ENCODE measurements at places on chromosomes 16 and 17.

- no peak for DNase-seq
Observed at GRCh38 chr17:17417718-17418181, 59.0 kb upstream of the MED9 start.

DNA sequence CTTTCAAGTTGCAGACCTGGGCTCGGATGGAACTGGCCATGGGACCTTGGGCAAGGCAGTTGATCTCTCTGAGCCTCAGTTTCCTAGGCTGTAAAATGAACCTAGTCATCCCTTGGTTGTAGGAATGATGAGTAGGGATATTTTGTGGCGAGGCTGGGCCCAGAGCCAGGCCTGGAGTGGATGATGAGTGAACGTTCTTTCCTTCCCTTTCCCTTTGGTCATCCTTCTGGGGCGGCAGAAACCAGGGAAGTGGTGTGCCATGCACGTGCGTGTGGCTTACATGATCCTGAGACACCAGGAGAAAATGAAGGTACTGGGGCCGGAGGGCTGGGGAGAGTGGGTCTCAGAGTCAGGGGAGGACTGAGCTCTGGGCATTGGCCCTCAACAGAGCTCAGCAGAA, 8.4 kb downstream of the FBRS start:
- no peak for DNase-seq

DNA sequence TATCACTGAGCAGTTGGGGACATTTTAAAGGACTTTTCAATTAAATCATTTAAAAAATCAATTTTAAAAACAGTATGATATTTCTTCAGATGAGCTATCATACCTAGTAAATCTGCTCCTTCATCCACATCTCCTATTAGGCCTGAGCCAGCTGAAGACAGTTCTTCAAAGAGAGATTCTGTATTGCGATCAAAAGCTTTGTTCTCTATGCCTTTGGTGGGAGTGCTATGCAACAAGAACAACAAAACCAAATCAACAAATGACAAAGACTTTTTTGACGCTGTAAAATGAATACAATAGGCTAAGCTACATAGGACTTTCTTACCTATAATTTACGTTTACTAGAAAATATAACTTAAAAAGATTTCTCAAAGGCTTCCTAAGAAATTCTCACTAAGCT, 106.5 kb downstream of the SPAG9 start:
- no peak for DNase-seq

DNA sequence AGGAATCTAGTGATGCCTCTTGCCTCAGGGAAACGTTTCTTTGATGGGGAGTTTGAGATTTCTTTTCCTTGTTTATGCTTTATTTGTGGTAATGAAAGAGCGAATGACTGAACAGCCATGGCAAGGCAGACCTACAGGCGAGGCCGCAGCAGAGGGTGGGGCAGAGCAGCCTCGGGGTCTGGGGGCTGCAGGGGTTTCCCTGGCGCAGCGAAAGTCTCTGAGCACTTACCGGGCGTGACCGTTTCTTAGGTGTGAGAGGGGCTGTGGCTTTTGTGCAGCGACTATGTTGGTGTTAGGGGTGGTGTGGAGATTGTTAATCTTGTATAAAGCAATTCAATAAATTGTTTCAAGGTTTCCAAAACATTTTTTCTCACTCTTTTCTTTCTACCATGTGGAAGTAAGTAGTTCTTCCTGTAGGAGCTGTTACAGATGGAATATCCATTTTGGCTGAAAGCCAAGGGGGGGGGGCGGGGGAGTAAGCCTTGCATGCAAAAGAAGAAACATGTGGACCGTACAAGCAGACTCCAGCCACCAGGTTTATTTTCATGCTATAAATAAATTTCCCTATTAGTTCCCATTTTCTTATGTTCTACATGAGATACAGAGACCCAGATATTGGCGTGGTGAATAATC, 34.8 kb downstream of the UBN1 start:
- DNase-seq: peak; percentile 41

- DNase-seq: no peak
Observed at GRCh38 chr17:80783971-80784370, 207.7 kb upstream of the CHMP6 start.

- DNase-seq: no peak
Observed at GRCh38 chr17:5027916-5028315, 7.3 kb downstream of the SLC52A1 start.

- no peak for DNase-seq
Observed at GRCh38 chr16:11310997-11311561, 29.9 kb upstream of the PRM1 start.

DNA sequence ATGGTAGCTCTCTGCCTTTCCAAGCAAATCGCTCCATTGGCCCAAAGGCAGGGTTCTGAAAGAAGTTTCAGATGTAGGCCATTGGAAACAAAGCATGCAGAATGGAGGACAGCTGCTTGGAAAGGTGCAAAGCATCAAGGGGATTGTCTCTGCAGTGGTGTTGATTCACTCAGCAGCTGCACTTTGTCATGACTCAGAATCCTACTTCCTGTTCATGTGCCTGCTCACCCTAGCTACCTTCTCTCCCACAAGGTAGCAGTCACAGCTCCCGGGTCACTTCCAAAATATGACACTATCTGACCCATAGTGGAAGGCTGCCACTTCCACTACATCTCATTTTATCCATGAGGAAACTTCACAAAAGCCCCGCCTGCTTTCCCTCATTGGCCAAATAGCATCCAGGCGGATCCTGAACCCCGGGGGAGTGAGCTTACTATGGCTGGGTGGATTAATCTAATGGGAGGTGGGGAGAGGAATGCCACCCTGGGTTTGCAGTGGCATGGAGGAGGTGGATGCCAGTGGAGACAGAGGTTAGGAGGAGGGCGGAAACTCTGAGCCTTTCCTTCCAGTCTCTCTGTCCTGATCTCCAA, 74.7 kb upstream of the NKD1 start:
- DNase-seq: no peak

GRCh38 chr17:17648762-17649161, 32.5 kb upstream of the RAI1 start:
- DNase-seq: no peak

- DNase-seq: peak; percentile 83
Observed at GRCh38 chr16:48499923-48500381, 110.0 kb downstream of the N4BP1 start.

DNA sequence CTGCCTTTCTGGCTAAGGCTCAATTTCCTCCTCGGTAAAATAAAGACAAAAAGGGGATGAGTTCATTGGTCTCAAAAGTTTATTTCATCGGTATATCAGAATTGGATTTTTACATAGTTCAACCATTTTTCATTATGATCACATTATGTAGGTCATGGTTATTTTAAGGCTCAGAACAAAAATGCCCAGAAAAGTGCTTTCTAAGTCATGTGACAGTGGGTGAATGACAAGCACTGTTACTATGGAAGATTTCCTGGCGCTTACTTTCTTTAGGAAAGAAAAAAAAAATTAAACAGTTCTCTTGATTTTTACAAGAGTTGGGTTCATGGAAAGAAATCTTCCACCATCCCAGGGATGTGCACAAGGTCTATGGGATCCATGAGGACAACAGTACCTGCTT, 117.9 kb upstream of the CES5A start:
- DNase-seq: no peak

GRCh38 chr17:30969989-30970830, 629 bp upstream of the RNF135 start:
- DNase-seq: no peak

GRCh38 chr17:48617471-48618255, 2.6 kb upstream of the HOXB8 start:
- DNase-seq: no peak

- no peak for DNase-seq
Observed at GRCh38 chr17:16440901-16441629, 25.7 kb downstream of the TRPV2 start.

GRCh38 chr17:72182371-72182873, 61.6 kb downstream of the SOX9 start:
- DNase-seq: no peak

GRCh38 chr16:16086653-16087446, 136.4 kb downstream of the ABCC6 start:
- DNase-seq: no peak

DNA sequence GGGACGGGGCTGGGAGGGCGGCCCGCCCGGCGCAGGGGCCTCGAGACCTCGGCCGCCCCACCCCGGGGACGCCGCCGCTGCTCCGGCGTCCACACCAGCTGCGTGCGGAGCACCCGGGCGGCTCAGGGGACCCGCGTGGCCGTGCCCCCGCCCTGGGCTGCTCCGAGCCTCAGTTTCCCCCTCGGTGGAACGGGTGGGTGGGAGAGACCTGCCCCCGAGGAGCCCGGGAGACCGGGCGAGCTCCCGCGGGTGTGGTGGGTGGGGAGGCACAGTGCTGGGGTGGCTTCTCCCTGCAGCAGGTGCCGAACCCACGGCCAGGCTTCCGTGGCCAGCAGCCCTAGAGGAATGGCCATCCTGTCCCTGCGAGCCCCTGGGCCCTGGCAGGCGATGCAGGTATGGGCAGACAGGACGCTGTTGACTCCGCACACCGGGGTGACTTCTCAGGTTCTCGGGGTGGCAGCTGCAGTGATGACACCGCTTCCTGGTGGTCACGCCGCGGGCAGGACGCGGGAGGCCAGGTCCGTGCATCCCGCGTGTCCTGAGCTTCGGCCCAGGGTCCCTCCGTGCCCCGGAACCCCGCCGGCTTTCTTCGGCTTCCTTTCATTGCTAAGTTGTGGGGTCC, 677 bp downstream of the DEF8 start:
- no peak for DNase-seq

DNA sequence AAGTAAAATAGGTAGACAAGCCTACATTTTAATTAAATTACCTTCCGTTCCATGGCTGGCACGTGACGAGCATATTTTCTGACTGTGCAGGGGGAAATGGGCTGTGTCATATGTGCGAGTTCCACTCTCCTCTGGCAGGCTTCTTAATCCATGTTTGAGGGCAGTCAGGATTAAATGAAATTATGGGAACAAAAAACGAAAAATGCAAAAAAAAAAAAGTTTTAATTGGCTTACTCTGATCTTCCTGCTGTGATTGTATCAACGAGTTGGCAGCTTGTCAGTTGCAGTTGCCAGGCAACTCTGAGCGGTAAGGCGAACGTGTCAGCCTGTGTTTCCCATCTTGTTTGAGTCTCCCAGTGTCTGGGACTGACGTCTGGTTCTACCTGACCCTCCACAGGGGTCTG, 302.9 kb upstream of the XYLT1 start:
- DNase-seq: no peak

- no peak for DNase-seq
Observed at GRCh38 chr17:49647256-49647585, 30.7 kb downstream of the SPOP start.

- no peak for DNase-seq
Observed at GRCh38 chr17:4585638-4585994, 1.3 kb downstream of the SMTNL2 start.

DNA sequence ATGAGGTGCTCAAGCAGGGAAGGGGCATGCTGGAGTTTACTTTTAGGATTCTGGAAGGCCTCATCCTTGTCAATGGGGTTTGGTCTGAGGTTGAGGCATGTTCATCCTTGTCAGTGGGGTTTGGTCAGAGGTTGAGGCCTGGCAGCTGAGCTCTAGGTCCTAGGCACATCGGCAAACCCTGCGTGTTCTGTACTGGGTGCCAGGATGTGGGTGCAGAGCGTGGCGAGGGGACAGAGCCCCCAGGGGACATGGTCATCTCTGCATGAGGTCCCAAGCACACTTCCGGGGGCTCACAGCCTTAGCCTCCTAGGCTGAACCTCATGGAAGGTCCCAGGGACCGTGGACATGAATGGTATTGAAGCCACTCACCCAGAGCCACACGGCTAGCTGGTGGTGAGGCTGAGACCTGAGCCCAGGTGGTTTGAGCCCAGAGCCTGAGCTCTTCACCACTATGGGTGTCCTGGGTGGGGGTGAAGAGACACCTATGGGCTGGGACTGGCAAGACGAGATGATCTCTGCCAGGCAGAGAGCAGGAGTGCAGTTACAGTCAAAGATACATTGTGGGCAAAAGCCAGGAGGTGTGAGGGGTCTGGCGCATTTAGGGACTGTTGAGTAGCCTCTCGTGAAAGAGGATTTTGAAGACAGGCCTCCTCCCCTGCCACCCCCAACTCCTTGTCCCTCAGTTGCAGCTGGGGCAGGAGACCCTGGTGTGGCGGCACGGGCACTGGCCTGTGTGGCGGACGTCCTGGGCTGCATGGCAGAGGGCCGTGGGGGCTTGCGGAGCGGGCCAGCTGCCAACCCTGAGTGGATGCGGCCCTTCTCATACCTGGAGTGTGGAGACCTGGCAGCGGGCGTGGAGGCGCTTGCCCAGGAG, 19.3 kb downstream of the FCSK start:
- no peak for DNase-seq

DNA sequence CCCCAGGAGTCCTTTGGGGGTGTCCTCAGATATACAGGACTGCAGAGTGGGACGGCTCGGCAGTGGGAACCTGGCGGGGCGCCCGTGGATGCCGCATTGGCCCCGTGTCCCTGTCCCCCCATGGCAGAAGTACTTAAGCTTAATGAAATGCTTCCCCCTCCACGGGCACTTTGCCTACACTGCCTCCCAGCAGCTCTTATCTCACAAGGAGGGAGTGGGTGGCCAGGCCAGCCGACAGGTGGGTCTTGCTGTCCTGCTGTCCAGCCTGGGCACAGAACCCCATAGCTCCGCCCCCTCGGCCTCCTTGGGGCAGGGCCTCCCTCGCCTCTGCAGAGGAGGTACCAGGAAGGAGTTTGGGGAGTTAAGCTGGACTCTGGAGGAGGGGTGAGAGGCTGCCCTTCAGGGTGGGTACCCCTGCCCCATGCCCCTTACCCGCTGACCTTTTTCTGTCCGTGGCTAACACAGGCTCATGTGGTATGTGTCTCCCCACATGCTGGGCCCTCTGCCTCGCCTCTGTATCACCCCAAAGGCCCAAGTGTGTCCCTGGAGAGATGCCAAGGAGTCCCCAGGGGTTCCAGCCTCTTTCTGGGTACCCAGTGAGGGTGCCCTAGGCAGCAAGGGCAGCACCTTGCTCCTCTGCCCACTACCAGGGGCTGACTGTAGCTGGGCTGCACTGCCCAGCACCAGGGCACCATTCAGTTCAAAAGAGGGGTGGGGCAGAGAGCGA, 8.7 kb downstream of the THRA start:
- DNase-seq: no peak

GRCh38 chr17:6358131-6358530, 76.8 kb downstream of the AIPL1 start:
- DNase-seq: no peak

- DNase-seq: no peak
Observed at GRCh38 chr17:11404431-11405276, 163.6 kb downstream of the SHISA6 start.

DNA sequence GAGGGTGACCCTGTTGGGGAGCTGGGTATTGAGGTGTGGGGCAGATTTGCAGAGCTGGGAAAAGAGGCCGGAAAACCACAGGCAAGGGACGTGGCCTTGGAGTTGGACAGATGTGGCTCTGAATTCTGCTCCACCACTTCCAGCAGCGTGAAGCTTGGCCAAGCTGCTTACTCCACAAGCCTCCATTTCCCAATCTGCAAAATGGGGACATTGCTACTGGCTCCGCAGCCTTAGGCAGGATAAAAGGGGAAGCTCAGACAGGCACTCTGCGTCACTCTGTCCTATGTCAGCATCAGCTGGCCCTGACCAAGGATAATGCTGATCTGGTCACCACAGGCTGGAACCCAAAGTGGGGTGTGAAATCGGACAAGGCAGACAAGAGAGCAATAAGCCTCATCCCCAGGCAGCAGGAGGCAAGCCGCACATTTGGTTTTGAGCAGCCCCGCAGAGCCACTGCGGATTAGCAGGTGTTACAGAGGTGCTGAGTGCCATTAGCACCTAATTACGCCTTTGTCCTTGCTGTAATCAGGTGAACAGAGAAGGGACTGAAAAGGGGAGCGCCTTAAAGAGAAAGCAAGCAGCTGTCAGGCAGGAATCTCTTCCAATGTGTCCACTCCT, 54.8 kb downstream of the SDK2 start:
- no peak for DNase-seq

- DNase-seq: no peak
Observed at GRCh38 chr16:53864819-53865493, 161.0 kb downstream of the FTO start.

GRCh38 chr17:44307387-44308186, 814 bp upstream of the RUNDC3A start:
- DNase-seq: no peak
